ENCODE measurements at places on chromosomes 3 and 15.

GRCh38 chr15:27622371-27622770 lies 476.7 kb downstream of the OCA2 start:
- DNase-seq, result no peak

GRCh38 chr3:138296639-138297038 lies 33.0 kb downstream of the NME9 start:
- DNase-seq, result no peak

- no peak for DNase-seq
Measured at GRCh38 chr3:5162102-5162501, 25.4 kb upstream of the EDEM1 start.

GRCh38 chr3:129536804-129537203 lies 6.2 kb upstream of the H1-8 start:
- DNase-seq, result no peak

GRCh38 chr3:192365571-192365970 lies 361.8 kb downstream of the FGF12 start:
- DNase-seq, result no peak

DNA sequence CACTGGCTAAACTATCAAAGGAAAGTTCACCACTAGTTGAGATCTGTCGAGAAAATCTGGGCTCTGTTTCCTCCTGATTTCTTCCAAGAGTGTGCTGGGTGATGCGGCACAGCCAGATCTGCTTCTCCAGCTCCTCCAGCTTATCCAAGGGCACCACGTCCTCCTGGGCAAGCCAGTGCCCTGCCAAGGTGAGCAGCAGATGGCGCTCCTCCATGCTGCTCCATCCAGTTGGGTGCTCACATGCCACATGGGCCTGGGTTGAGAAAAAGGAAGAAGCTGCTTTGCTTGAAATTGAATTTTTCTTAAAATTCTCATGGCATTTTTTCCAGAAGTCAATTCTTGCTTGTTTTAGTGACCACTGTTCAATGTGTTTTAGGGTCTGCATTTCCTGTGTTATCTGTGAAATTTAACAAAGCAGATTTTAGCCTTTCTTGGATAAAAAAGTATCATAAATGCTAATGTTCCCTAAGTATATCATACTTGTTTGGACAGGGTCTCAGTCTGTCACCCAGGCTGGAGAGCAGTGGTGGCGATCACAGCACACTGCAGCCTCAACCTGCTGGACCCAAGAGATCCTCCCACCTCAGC lies 47.3 kb downstream of the EIF3J start:
- peak; percentile 32 for DNase-seq

DNA sequence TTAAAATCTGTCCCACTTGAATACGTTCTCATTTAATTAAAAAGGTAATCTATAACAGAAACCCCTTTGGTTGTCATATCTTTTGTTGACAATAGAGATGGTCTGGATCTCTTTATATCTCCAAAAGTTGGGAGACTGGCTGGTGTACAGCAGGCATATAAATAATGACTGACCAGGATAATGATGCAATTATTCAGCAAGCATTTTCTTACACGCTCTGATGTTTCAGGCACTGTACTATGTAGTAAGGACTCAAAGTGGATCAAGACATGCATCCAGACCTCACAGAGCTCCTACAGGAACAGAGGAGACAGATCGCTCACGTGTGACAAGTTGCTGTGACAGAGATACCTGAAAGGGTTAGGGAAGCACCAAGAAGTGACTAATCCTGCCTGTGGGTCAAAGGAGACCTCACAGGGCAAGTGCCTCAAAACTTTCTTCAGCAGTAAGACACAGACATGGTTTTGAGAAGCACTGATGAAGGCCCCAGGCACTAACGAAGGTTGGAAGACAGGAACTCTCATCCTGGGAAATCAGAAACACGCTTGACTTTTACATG lies 25.7 kb downstream of the VPS39 start:
- no peak for DNase-seq

GRCh38 chr3:126533506-126533905 lies 9.6 kb downstream of the CHST13 start:
- DNase-seq, result no peak

- no peak for DNase-seq
Measured at GRCh38 chr3:33006571-33007286, 55.3 kb downstream of the CCR4 start.

DNA sequence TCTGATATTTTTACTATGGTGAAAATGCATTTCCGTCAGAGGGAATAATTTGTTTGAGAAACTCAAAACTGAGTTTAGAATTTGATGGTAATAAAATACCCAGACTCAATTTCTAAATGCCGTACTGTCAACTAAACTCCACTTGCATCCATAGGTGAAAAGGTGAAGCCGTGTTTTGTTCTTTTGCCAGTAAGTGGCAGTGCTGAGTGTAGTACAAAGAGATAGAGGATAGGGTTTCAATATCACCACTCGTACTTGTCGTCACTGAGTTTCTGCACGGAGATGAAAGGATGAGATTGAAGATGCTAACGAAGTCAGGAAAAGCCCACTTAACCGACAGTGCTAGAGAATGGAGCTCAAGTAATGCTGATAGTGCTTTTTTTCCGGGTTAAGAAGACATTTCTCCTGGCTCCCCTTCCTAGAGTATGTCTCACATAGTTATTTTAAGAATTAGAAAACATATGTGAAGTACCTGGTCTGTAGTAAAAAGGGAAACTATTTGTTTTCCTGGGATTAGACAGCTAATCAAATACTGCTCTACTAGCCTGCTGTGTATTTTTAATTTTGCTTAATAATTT lies 345.1 kb downstream of the IL5RA start:
- DNase-seq, result no peak

GRCh38 chr3:55637906-55638638 lies 151.0 kb upstream of the WNT5A start:
- no peak for DNase-seq

All from stimulated activated CD4-positive, alpha-beta T cell treated with anti-CD3 and anti-CD28 coated beads, Interleukin-2, amount 100 ng/mL, for 4 hours (primary cell).